ENCODE measurements at places on chromosomes 4 and X.

DNA sequence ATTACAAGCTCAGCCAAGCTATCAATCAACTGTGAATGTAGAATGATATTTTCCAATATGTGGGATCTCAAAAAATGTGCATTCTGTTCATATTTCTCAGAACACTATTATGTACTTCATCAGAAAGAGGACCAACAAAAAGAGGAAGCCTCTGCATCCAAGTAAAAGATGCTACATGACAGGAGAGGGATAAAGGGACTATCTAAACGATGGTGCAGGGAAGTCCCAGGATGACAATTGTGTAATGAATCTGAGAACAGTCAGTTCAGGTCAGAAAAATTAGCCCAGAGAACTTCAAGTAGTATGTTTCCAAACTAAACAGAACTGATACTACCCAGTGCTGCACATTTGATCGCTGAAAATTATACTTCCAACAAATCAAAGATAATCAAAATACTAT lies 127.0 kb downstream of the ZNF330 start:
- DNase-seq: no peak

DNA sequence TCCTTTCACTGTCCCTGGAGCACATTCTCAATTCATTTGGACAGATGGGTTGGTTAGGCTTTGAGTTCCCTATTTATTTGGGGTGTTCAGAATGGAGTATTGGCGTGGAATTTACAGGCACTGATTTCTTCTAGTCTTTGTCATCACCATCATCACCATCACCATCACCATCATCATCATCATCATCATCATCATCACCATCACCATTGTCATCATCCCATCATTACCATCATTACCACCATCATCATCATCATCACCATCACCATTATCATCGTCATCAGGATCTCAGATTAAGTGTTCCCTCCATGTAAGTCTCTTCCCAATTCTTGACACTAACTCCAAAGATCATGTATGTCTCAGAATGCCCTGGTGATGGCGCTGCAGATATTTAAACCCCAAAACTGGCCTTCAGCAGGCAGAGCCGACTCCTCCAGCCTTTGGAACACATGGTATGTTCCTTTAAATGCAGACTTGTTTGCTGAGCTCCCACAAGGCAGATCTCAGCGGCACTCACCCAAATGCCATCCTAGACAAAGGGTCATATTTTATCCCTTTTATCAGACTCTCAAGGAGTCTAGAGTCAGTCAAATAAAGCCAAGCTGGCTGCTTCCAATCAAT lies 19.8 kb upstream of the FAM9A start:
- DNase-seq: no peak

DNA sequence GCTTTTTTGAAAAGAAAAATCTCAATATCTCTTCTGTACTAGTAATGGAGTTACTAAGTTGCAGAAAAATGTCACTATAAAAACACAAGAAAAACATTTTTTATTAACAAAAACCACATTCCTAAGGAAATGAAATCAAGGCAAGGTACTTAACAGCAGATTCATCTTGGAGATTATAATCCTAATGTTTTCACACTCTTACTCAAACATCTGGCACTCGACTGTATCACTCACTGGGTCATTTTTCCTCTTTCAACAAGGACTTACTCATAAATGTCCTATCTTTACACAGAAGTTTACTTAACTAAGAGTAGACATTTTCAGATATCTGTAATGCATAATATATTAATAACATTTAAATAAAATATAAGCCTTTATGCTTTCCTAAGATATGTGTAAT lies 216.6 kb downstream of the NR3C2 start:
- DNase-seq: no peak

GRCh38 chrX:143754183-143754582 lies 33.6 kb upstream of the SPANXN2 start:
- no peak for DNase-seq

- DNase-seq: no peak
Measured at GRCh38 chrX:150162141-150162540, 201.0 kb upstream of the MAMLD1 start.

DNA sequence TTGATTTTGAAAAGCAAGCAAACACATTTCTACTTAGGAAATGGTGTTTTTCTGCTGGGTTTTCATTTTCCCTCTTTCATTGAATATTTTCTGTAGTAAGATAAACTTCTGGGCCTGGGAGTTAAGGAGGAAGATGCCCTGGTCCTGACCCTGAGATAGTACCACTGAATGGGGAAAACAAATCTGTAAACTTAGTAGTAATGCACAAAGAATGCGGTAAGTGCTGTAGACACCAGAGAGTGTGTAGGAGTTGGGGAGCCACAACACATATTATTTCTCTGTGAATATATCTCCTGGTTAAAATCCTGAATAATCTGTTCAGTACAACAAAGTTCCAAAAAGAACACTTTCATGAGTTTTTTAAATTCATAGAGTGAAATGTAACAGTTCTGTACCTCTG lies 178.3 kb downstream of the MAPK10 start:
- DNase-seq: no peak

- DNase-seq: no peak
Measured at GRCh38 chrX:116170511-116170910, at the start of gene AGTR2. Gene AGTR2 (plus strand): TSS chrX:116170744. CDS start chrX:116172281, 1,537 bp downstream.

GRCh38 chr4:80257851-80258250 lies 8.6 kb upstream of the FGF5 start:
- DNase-seq: no peak

- no peak for DNase-seq
Measured at GRCh38 chr4:123037804-123038203, 115.4 kb upstream of the NUDT6 start.

DNA sequence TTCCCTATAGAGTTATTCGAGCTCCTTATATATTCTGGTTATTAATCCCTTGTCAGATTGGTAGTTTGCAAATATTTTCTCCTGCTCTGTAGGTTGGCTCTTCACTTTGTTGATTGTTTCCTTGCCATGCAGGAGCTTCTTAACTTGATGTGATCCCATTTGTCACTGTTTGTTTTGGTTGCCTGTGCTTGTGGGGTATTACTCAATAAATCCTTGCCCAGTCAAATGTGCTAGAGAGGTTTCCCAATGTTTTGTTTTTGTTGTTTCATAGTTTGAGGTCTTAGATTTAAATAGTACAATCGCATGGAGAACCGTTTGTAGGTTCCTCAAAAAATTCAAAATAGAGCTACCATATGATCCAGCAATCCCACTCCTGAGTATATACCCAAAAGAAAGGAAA lies 2.3 kb upstream of the SYTL5 start:
- no peak for DNase-seq

DNA sequence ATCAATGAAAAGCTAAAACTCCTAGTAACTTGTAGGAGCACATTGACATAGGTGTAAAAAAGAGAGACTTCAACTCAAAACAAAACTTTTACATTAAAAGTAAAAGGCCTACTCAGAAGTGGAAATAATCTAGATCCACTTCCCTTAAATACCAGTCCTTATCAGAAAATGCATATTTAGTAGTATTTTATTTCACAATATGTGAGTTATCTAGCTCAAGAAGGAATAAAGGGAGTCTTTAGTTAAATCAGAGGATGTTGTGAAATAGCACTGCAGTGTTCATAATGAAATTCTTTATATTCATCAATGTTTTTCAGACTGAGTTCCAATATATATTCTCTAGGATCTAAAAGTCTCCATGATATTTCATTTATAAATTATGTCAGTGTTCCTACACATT lies 715.0 kb downstream of the GRID2 start:
- DNase-seq: no peak

- DNase-seq: no peak
Measured at GRCh38 chr4:1048773-1049590, 37.6 kb downstream of the FGFRL1 start.

DNA sequence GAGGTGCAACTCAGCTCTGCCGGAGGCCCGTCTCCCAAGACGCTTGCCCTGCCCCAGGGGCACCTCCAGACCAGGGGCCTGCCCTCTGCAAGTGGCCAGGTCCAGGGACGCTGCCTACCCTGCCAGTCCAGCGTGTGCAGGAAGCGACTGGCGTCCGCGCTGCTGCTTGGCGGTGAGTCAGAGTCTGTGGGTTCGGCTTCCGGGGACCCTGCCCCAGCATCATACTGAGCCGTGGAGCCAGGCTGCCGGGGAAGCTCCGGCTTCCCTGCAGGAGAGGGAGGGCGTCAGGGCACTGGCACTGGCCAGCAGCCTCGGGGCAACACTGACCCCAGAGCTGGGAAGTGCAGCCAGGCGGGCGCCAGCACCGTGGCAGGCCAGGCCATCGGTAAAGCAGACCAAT lies 42.5 kb upstream of the CPLX1 start:
- DNase-seq: no peak

DNA sequence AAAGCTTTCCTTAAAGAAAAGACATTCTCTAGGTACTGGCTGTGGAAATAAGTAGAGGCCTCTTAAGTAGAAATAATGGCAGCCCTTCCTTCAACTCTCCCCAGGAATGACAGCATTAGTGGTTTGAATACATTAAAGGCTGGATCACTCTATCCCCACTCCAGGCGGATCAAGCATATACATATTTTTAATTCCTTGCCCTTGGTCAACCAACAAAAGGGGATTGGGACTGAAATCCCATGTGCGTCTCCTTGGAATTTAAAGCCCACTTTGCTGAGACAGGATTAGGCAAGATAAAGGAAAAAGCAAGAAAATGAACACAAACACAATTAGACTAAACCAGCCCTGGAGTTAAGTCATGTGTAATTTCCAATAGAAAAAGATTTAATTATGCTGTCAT lies 391.3 kb downstream of the PPP1R2C start:
- no peak for DNase-seq

- no peak for DNase-seq
Measured at GRCh38 chr4:171430495-171430894, 382.7 kb upstream of the GALNTL6 start.

DNA sequence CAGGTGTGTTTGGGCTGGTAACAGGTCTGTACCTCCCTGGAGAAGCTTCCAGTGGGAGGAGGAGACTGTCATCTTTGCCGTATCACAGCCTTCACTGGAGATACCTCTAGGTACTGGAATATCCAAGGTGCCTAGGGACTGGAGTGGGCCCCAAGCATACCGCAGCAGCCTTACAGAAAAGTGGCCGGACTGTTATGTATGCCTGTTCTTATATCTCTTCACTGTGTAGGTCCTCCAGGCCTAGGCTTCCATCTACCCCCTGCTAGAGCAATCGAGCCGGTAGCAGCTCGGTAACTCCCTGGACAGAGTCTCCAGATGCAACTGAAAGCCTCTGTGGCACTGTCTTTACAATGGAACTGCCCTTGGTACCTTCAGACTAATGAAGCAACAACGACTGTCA lies 277.4 kb upstream of the GRIA3 start:
- DNase-seq: no peak

GRCh38 chrX:72270316-72270866 lies 6.7 kb downstream of the RPS4X start:
- no peak for DNase-seq

- no peak for DNase-seq
Measured at GRCh38 chr4:150578745-150579501, 3.0 kb upstream of the MAB21L2 start.

- DNase-seq: no peak
Measured at GRCh38 chrX:80354966-80355465, 65.2 kb upstream of the TENT5D start.

- no peak for DNase-seq
Measured at GRCh38 chrX:69173906-69174305, 8.7 kb upstream of the PJA1 start.

- DNase-seq: no peak
Measured at GRCh38 chr4:44965435-44966095, 239.2 kb upstream of the GNPDA2 start.

DNA sequence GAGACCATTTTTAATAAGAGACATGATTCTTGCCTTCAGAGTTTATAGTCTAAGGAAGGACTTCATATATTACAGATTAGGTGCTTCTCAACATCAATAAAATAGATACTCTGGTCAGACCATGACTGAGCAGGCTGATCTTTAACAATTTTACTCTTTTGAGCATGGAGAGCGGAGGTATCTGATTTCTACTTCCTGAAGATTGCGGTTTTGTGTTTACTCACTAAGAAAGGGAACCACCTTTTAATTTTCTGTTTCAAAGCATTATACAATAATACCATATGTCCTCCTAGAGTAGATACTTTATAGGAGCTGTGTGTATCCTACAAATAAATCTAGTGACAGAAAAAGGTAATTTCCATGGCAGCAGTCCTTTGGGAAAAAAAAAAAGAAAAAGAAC lies 12.5 kb downstream of the MORC4 start:
- DNase-seq: no peak

All from stimulated activated naive CD4-positive, alpha-beta T cell (primary cell).